Body of pancreas (tissue), 4 donors: ENCODE measurements at places on chromosomes 11 and 22. TPM values are rescaled to one million over a fixed set of nuclear protein-coding genes. Genes with fewer than 3 reads are reported as not detected.

Gene MS4A12
- not detected for total RNA-seq

Gene MAJIN
- not detected for total RNA-seq

DNA sequence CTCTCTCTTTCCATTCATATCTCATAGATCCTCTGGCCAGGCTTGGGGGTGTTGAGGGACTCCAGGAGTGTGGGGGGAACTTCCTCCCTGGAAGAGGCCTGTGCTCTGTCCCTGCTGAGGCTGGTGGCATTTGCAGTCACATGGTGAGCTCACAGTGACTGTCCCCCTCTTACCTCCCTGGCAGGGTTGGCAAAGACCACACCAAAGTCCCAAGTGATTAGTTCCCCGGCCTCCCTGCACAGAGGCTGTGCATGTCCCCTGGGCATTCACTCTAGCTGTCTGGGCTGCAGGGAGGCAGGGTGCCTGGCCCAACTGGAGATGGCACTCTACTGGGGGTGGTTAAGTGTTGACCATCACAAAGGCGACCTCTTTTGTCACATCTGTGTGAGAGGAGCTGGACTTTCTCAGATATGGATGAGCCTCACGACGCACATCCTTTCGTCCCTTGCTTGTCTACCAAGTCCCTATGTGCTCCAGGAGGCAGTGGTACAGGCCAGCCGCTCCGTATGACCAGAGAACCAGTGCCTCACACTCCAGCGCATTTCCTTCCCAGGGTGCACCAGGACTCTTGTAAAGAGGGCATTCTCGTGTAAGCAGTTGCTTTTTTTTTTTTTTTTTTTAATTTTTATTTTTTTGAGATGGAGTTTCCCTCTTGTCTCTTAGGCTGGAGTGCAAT lies 8.8 kb downstream of the TANGO2 start:
- no peak for DNase-seq

DNA sequence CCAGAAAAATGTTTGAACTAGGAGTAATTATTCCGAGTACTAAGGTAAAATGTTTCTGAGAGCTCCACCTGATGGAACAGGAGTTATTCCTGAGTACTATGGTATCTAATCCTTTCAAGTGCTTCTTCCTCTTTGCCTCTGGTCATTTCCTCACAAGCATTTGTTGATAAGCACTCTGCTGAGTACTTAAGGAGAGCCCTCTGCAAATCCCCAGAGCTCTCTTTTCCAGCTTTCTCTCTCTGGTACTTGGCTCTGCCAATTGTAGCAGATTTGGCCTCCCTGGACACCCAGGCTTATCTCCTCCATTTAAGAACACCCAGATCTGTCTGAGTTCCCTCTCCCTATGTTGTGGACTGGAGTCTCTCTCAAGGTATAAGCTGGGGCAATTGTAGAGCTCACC lies 457.0 kb downstream of the MN1 start:
- DNase-seq = no peak

DNA sequence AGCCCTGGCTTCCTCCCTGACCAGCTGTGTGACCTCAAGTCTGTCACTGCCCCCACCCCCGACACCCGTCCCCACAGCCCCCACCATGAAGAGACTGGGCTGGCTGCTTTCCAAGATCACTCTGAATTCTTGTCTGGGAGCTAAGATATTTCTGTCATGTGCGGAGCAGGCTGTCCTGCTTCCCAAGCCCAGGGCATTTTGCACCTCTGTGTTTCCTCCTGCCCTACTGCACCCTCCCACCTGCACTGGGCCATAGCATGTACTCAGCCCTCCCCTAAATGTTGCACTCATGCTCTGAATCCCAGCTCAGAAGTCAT lies 30.3 kb upstream of the MYEOV start:
- DNase-seq = no peak

- DNase-seq = no peak
Observed at GRCh38 chr22:24096758-24097115, 84.5 kb upstream of the SUSD2 start.

GRCh38 chr22:43852573-43853327 lies 9.6 kb downstream of the SULT4A1 start:
- no peak for DNase-seq
